Effector CD8-positive, alpha-beta T cell (primary cell): ENCODE measurements at places on chromosomes 3 and 15.

DNA sequence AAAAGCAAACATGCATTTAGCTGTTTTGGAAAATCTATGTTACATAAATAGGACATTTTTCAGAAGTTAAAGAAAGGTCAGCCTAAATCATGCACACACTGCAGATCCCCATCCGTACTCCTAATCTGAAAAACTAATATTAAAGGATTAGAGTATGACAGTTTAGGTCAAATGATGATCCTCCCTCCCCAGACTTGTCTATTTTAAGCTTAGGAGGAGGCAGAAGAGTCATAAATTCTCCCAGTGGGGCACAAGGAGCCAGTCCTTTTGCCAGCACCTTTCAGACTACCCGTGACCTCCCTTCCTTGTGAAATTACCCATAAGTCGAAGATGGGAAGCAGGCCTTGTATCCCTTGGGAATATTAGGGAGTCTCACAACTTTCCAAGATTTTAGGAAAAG lies 78.0 kb downstream of the TGFBR2 start:
- no peak for DNase-seq

GRCh38 chr3:168684519-168684918 lies 588.8 kb upstream of the GOLIM4 start:
- DNase-seq, result no peak

- no peak for DNase-seq
Observed at GRCh38 chr15:30008156-30008555, 74.6 kb upstream of the GOLGA8J start.

GRCh38 chr3:32423534-32423933 lies 31.9 kb downstream of the CMTM7 start:
- no peak for DNase-seq

DNA sequence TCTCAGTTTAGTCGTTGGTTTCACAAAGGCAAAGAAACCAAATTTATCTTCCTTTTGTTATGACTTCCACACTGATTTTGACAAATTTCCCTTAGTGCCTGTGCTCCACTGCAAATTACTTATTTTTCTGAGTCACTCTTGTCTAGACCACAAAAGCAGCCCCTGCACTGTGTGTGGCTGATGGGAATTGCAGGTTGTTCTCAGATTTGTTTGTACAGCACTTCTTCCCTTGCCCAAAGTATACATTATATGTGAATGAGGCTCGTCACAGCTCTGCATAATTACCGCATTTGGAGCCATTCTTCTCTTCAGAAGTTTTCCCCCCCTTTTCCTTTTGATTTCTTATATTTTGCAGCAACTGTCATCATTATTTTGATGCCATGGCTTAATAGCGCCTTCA lies 354.2 kb upstream of the IL12A start:
- no peak for DNase-seq

DNA sequence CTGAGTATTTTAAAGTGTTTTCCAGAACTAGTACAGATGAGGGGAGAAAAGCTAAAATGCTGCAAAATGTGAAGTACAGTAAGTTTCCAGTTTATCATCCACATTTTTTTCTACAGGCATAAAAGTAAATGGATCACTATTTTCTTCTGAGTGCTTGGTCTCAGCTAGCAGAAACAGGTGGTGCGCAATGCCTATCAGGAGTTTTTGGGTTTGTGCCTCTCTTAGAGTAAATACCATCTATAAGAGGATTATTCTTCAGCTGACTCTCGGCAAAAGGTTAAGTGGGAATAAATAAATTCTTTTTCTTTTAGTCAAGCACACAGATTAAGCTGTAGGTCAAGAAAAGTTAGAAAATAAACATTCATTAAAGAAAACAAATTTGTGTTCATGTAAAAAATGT lies 1027.7 kb downstream of the PLOD2 start:
- no peak for DNase-seq
